MG63 (cell line): ENCODE measurements at places on chromosomes 4 and X.

GRCh38 chr4:117545039-117545438, 459.7 kb upstream of the TRAM1L1 start:
- no peak for DNase-seq

- DNase-seq: no peak
These were observed 25.2 kb downstream of the LETM1 start for GRCh38 chr4:1830642-1831228.

DNA sequence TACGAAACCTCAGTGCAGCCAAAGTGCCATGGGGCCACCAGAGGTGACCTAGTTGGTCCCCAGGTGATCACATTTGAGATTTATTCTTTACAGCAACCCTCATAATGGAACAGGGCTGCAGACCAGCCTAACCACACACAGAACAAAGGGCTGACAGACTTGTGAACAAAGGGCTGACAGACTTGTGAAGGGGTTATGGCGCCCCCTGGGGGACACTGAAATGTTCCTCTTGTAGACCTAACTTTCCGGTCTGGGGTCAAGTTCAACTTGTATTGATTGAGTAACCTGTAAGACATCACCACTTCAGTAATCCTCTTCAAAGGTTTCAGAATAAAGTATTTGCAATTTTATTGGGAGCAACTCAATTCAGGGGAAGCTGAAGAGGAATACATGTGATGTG, 175.9 kb upstream of the RPS6KA3 start:
- DNase-seq: peak; percentile 45

DNA sequence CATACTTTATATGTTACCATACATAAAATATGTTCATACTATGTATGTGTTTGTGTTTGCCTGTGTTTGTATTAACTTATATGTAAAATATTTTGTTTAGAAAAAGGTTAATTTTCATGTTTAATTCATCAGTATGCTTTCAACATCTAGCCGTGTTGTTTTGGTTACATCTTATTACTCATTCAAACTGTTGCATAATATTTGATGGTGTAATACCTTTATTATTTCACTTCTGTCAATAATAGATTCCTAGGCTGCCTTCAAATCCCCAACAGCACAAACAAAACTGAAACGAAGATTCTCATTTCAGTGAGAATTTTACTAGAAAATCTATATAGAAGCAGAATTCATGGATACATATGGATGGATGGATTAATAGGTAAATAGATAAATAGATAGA, 462.3 kb upstream of the ADGRL3 start:
- no peak for DNase-seq

DNA sequence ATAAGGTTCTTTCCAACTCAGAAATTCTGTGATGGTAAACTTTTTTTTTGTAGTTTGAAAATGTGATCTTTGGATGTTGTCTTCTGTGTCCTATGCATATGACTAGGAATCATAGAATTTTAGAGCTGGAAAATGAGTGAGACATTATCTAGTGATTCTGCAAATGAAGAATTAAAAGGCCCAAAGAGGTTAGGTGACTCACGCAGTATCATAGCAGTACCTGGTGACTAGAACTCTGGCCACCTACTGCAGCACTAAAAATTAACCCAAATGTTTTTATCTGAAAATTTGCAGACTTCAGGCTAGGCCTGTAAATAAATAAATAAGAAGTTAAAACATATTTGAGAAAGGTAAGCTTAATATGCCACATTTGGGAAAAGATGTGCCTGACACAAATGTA, 52.8 kb downstream of the NFKB1 start:
- no peak for DNase-seq

GRCh38 chr4:3296651-3297050, 3.8 kb downstream of the RGS12 start:
- no peak for DNase-seq

- DNase-seq: no peak
These were observed 48.6 kb upstream of the EMCN start for GRCh38 chr4:100566396-100566795.

- DNase-seq: no peak
These were observed 28.3 kb upstream of the MAGEC2 start for GRCh38 chrX:142233400-142233799.

GRCh38 chrX:49701933-49702332, 6.1 kb upstream of the PAGE1 start:
- no peak for DNase-seq

- DNase-seq: no peak
These were observed 1.3 kb downstream of the NOP14 start for GRCh38 chr4:2961811-2962441.

DNA sequence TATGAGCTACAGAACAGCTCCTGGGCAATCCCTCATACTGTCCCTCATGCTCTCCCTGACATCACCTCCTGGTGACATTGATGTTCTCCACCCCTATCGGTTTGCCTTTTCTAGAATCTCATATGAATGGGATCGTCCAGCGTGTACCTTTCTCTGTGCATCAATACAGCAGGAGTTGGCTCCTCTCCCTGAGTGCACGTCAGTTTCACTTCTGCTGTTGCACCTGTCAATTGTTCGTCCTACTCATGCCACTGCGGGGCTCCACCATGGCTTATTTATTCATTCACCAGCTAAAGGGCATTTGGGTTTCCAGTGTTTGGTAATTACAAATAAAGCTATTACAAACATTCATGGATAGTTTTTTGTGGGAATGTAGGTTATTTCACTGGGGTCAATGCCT, 269.1 kb upstream of the ZFP42 start:
- no peak for DNase-seq

- no peak for DNase-seq
These were observed 174.4 kb upstream of the TBC1D9 start for GRCh38 chr4:140930557-140930956.

DNA sequence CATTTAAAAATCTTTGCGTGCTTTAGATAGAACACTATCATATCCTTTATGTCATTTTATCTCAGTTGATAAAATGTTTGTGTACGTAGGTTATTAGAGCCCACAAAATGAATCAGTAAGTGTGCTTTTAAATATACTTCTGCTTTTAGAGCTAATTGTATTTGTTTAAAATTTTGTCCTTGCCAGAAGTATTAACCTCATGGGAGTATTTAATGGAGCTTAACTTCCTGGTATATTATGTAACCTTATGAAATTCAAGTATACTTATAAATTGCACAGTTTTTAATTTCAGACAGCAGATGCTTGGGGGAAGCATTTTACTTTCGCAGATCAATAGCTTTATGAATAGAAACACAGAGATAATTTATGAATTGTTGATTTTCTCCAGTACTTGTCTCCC, 90.2 kb downstream of the DIPK2B start:
- no peak for DNase-seq

GRCh38 chrX:12206413-12206812, 68.1 kb downstream of the FRMPD4 start:
- DNase-seq: peak; percentile 0

- peak; percentile 0 for DNase-seq
These were observed 202.9 kb downstream of the CFAP299 start for GRCh38 chr4:80538276-80538926.

GRCh38 chrX:82692991-82693390, 815.1 kb upstream of the POU3F4 start:
- DNase-seq: no peak

DNA sequence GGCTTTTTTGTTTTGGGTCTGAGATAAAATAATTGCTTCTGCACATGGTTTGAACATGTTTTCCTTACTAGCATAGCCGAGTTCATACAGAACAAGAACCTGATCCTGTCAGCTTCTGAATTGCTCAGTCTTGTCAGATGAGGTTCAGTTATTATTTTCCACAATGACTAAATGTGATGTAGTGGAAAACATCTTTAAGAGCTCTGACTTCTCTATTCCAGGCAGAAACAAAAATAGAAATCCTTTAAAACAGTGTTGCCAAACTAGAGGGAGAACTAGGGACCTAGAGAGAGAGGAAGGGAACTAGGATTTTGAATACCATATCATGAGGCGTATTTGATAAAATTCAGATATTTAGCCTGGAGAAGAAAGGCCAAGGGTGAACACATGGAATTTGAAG, 2.0 kb downstream of the ATP6AP2 start:
- no peak for DNase-seq

DNA sequence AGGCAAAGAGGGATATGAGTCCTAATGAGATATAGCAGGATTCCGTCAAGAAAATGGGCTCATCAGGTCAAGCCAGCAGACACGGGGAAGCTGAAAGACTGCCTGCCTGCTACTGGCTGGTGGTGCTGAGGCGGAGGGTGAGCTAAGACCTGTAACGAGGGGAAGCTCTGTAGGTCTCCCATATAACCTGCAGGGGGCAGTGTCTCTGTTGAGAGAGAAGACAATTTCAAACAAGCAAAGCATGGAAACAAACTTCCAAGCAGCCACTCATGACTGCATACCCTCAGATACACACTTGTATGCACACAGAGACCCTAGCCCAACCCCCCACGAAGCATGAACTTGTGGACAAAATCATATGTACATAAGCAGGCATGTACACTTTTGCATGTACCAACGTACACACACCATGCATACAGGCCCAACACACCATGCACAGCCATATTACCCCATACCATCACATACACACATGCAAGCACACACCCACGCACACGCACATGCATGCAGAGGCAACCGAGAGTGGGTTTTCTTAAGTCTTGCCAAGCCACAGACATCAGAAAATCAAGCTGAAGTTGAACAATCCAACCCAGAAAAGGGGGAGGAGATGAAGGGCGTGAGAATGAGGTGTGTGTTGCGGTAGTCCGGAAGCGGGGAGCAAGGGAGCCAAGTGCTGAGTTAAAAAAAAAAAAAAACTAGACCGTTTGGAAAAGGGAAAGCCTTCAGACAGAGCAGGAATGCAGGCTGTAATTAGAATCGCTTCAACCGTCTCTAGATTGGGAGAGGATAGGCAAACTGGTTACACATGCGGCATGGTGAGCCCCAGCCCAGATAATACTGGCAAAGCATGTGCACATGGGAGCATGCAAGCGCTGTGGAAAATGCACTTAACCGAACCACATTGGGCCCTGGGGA, 71.0 kb downstream of the PJA1 start:
- DNase-seq: peak; percentile 13

DNA sequence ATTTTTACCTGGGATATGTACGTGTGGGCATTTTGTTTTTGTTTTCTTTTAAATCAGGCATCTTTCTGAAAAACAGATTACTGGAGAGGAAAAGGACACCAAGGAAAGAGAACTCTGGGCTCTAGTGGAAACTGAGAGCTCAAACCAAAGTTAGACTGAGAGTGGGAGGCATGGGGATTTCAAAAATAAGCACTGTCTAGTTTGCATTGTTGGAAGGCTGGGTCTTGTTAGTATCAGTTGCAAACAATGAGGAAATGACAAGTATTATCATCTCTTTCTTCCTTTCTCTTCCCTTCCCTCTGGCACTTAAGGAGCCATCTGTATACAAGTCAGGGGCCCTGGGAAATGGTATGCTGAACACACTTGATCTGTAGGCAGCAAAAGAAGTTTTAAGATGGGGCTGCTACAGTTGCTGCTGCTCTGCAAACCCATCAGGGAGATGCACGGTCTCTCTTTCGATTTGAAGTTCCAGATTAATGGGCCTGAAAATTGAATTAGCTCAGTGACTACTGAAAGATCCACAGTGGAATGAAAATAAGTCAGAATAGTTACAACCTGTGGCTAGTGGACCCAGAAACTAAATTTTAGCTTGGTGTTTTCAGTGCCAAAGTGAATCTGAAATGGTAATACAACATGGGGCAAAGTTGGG, 48.0 kb upstream of the GRXCR1 start:
- DNase-seq: no peak

DNA sequence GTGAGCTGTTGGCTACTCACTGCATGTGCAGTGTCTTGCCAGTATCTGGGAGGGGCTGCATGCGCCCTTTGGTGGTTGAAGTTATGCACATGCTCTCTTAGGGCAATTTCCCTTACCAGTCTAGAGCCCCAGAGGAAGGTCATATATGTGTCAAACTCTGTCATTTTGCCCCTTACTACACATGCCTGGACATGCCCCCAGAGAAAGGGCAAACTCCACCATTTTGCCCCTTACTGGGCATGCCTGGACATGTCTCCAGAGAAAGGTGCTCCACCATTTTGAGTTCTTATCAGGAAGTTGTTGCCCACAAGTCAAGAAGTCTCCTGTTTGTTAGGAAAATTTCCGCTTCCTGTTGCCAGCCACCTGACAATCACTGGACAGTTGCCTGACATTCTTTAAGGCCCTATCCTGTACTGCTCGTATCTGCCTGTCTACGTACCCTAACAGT, 56.4 kb upstream of the PLAC8 start:
- no peak for DNase-seq

GRCh38 chr4:87211249-87211952, 9.0 kb downstream of the KLHL8 start:
- no peak for DNase-seq

GRCh38 chr4:42710329-42710728, 53.4 kb upstream of the ATP8A1 start:
- no peak for DNase-seq

DNA sequence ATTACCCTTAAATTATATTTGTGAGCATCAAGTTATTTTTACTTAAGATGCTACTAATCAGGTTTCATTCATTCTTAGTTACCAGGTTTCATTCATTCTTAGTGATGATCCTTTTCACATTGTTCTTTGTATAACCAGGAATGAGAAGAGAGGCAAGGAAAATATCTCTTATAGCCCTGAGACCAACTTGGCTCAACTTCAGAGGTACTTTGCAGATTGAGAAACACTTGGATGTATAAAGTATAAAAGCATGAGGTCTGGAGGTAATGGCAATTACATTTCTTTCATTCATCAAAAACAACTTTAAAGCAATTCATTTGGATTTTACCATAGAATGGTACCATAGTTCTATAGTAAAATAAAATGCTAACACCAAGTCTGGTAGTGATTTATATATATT, 231.0 kb downstream of the PRDM5 start:
- DNase-seq: no peak

- peak; percentile 13 for DNase-seq
These were observed 245.6 kb downstream of the TRAM1L1 start for GRCh38 chr4:116839826-116840225.

DNA sequence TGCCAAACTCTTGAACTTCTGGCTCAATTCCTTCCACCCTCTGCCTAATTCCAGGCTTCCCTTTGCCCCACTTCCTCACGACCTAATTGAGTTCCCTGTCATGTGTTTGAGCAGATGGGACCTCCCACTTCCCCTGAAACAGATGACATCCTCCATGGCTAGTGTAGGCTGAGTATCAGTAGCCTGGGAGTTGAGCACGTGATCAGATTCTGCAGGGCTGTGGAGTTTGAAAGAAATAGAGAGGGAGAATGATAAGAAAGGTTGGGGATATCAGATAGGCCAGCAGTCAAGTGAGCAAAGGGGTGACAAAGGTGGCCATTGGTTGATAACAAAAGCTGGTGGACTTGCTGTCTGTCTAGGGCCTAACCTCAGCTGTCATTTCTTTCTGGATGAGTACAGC, 18.8 kb upstream of the NWD2 start:
- DNase-seq: no peak

DNA sequence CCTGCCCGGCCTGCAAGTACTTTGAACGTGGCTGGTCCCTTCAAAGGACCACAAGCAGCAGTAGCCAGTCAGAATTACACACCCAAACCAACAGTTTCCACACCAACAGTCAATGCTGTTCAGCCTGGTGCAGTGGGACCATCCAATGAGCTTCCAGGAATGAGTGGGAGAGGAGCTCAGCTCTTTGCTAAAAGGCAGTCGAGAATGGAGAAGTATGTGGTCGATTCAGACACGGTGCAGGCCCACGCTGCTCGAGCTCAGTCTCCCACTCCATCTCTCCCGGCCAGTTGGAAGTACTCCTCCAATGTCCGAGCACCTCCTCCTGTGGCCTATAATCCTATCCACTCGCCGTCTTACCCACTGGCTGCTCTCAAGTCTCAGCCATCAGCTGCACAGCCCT, 104.4 kb upstream of the MYOZ2 start:
- no peak for DNase-seq
